ENCODE measurements at places on chromosomes 2 and 18.

- no peak for DNase-seq
Measured at GRCh38 chr2:146413086-146413610, 1431.7 kb upstream of the ACVR2A start.

DNA sequence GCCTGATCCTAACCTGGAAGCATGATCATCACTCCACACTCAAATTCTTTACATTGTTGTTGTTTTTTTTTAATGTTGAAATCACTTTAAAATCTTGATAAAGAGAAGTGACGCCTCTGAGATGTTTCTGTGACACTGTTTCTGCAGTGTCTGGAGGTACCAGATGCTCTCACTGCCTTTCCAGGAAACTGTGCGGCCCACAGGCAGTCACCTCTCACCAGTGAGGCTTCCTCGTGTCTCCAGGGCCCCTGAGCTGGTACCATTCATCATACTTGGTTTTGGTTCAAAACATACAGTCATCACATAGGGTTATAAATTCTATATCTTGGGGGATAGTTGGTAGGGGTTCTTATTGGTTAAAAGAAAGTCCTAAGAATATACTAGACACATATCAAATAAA is 10.1 kb upstream of the ID2 start:
- no peak for DNase-seq

DNA sequence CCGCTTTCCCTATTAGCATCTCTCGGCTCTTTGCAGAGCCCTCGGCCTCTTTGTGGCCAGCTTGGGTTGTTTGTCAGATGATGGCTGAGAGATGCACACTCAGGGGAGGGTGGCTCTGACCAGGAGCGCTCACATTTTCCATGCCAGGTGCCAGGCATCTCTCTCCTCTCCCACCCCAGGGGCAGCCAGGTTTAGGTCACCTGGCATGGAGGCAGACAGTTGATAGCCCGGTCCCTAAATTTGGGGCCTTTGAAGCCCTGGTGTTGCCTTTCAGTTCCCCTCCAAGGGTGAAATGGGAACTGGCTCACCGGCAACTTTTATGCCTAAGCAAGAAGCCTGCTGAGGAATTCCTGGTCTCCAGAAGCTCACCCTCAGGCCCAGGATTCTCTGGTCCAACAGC is 19.1 kb downstream of the LBH start:
- no peak for DNase-seq

DNA sequence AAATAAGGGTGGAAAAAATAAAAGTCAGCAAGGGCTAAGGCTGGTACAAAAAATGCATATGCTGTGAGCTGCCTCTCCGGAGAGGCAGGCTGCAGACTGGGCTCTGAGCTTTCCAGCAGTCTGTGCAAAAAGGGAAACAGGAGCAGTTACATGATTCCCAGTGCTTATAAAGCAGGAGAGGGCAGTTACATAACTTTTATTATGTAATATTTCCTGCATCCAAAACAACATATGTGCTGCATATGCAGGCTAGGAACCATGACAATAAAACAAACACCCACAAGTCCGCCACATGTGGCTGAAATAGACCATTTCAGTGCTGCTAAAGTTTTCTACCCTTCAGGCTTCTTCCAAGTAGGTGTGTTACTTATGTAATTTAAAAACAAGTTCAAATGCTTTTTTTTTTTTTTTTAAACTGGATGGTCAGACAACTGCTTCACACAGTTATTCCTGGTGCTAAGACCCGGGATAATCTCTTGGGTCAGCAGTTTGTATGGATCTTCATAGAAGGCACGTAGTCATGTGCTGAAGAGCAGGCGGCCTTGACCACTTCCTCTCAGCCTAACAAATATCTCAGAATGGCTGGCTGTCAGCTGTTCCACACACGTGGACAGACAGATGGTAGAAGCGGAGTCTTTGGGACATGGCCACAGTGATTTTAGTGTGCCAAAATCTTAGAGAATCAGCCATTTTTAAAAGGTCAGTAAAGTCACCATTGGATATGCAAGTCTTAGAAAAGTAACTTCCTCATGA is 43.5 kb downstream of the ARMC9 start:
- DNase-seq: no peak

- no peak for DNase-seq
Measured at GRCh38 chr2:28094739-28095138, 204.2 kb downstream of the BABAM2 start.

- DNase-seq: no peak
Measured at GRCh38 chr2:119068154-119068725, 90.3 kb downstream of the C1QL2 start.

DNA sequence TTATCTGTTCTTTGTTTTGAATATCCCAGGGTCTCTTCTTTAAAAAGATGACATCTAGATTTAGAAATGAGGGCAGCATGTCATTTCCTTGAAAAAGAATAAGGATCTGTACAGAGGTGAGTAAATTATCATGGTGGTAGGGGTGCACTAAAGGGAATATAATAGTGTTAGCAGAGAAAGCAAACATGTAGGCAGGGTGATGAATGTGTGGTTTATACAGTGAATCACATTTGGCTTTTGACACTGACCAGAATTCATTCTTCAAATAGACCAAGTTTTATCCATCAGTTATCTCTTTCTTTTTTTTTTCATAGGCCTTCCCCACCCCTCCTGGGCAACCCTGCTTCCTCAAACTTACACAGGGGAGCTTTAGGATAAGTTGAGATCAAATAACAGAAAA is 184.5 kb upstream of the LRP1B start:
- no peak for DNase-seq

DNA sequence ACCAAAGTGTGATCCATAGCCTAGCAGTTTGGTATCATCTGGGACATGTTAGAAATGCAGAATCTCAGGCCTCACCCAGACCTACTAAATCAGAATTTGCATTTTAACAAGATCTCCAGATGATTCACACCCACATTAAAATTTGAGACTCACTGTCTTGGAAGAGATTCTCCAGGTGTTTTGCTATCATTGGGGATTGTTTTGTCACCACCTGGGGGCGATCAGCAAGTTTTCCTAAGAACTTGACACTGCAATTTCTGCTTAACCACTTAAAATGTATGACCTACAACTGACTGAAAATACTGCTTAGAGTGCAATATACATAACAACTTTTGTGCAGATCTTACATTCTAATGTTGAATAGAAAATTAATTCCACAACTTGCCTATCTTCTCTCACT is 18.9 kb upstream of the ITGA4 start:
- DNase-seq: no peak

DNA sequence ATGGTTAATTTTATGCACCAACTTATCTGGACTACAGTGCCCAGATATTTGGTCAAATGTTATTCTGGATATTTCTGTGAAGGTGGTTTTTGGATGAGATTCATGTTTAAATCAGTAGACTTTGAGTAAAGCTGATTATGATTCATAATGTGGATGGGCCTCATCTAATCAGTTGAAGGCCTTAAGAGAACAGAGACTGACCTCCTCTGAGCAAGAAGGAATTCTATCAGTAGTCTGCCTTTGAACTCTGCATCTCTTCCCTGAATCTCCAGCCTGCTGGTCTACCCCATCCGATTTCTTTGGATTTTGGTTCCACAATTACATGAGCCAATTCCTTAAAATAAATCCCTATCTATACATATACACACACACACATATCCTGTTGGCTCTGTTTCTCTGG is 82.8 kb upstream of the MAP4K3 start:
- no peak for DNase-seq
